ENCODE measurements at places on chromosomes 7 and 10.
A peak's percentile ranks its signal among the peaks of the same experiment; 100 is the strongest.

GRCh38 chr7:47327346-47327697, 254.6 kb downstream of the TNS3 start:
- no peak for DNase-seq

- DNase-seq, result no peak
Measured at GRCh38 chr7:2833083-2833910, 10.8 kb downstream of the GNA12 start.

DNA sequence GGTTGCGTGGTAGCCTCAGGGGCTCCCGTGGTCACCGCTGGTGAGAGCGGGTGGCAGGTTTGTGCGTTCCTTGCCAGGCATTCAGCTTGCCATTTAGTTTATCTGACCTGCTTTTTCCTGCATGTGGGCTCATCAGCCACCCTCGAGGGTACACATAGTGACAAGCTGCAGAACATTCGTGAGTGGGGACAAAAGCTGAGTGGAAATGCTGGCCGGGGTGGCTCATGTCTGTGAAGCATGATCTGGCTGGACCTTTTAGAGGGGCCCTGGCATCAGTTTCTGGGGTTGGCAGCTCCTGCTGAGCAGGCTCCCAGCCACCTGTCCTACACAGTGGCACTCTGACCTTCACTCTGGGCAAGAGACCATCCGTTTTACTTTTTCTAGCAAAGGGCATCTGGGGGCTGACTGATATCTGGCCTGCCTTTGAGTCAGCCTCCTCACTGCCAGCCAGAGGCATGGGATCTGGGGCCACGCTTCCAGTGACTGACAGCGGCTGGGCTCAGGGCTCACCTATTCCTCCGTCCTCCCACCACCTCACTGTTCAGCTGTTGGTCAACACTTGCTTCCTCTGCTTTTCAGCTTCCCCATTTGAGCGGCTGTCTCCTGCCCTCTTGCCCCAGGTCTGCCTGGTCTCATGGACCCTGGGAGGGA, 75.0 kb downstream of the LANCL2 start:
- DNase-seq, result no peak

- DNase-seq, result peak; percentile 79
Measured at GRCh38 chr7:51647931-51648351, 331.3 kb upstream of the COBL start.

DNA sequence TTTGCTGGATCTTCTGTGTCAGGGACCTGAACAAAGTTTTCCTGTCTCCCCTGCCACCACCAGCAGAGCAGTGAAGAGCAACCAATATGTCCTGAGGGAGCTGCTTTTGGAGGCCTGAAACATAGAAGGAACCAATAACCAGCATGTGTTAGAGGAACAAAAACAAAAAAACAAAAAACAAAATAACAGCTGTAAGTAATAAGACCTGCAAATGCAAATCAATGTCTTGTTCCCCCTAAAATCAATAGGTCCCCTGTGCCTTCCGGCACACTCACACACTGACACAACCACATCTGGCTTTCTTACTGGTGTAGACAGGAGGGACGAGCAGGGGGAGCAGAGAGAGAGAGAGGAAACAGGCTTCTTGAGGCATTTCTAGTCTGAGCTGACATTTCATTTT, 94.1 kb downstream of the NRG3 start:
- DNase-seq, result no peak

- peak; percentile 83 for DNase-seq
Measured at GRCh38 chr10:101467286-101467770, 113.4 kb downstream of the BTRC start.

GRCh38 chr10:123017421-123018165, 8.8 kb downstream of the ACADSB start:
- DNase-seq, result no peak

- peak; percentile 43 for DNase-seq
Measured at GRCh38 chr10:89702121-89702480, 711 bp downstream of the KIF20B start.

- DNase-seq, result no peak
Measured at GRCh38 chr10:18378766-18379165, 238.5 kb downstream of the CACNB2 start.

Measured in MCF 10A (cell line).